Activated T-cell treated with anti-CD3 and anti-CD28 coated beads, Interleukin-2, amount 50 U/mL, for 4 hours (primary cell): ENCODE measurements at places on chromosomes 7 and 10. TPM values are rescaled to one million over a fixed set of nuclear protein-coding genes. Genes with fewer than 3 reads are reported as not detected.

RAMP3 gene
- total RNA-seq: not detected

DNA sequence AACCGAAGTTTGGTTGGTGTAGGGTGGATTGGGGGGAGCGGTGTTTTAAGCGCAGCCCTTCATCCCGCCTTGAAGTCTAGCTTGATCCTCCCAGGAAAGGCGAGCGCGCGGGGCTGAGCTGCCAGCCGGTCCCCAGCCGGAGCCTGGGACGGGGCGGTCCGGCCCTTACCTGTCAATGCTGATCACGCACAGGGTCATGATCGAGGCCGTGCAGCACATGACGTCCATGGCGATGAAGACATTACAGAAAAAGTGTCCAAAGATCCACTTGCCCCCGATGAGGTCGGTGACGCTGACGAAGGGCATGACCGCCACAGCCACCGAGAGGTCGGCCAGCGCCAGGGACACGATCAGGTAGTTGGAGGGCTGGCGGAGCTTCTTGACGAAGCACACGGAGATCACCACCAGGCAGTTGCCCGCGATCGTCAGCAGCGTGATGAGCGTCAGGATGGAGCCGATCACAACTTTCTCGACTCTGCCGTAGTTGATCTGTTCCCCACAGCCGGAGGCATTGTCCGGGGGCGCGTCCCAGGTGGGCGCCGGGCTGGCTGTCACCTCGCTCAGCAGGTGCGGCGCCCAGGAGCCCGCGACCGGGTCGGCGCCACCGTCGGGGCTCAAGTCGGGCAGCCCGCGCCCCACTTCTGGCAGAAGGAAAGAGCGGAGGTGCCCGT is 740 bp downstream of the HTR7 start:
- peak; percentile 8 for DNase-seq

DNA sequence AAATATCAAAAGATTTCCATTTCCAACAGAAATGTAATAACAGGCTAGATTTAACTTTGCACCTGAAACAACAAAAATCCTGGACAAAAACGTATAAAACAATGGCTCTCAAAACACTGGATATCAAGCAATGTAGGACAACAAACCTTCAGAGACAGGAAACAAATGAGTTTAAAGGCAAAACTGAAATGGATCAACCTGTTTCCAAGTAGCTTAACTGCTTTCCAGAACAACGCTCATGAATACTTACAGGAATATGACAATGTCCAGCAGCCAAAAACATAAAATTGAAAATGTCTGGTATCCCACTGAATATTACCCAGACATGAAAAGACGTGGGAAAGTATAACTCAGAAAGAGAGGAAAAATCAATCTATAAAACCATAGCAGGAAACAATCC is 62.8 kb downstream of the CUBN start:
- no peak for DNase-seq

GRCh38 chr10:4775808-4776207 is 50.2 kb upstream of the AKR1E2 start:
- DNase-seq: no peak

DNA sequence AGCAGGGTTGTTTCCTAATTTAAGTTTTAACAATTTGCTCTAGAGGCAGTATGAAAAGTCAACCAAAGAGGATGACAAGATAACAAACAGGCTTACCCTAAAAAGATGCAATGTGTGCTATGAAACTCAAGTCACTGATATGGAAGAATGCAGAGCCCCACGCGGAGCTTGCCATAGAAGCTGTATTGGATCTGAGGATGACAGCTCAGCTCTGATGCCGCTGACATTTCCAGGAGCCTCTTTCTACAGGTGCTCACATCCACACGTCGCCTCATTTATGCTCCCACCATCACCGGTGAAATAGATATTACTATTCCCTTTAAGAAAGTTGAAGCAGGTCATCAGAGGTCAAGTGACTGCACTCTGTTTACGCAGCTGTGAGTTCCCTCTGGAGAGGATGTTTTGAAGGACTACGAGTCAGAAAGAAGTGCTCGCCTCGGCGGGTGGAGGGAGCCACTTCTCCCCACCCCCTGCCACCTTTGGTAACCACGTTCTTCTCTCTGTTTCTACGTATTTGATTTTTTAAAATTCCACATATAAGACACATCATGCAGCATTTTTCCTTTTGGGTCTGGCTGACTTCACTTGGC is 275.4 kb downstream of the GLRX3 start:
- DNase-seq: no peak
